Endodermal cell (in vitro differentiated cells): ENCODE measurements at places on chromosomes 12 and 14.
A peak's percentile ranks its signal among the peaks of the same experiment; 100 is the strongest.

- peak; percentile 89 for DNase-seq
These were observed 589 bp downstream of the ATF1 start for GRCh38 chr12:50764286-50765094.

DNA sequence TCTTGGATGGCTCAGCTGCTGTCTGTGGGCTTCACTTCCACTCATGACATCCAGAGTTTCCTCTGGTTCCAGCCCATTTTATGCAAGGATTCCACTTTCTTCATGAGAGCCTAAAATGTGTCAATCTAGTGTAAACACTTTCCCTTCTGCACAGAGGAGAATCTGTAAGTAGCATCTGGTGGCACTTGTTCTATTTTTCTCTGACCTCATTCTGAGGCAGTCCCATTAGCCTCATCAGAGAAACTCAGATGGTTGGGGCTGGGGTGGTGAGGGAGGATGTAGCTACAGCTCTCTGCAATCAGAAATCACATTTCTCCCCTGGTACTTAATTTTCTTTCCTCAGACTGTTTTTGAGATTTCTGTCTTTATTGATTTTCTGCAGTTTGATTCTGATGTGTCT, 81.6 kb downstream of the PRMT8 start:
- no peak for DNase-seq

DNA sequence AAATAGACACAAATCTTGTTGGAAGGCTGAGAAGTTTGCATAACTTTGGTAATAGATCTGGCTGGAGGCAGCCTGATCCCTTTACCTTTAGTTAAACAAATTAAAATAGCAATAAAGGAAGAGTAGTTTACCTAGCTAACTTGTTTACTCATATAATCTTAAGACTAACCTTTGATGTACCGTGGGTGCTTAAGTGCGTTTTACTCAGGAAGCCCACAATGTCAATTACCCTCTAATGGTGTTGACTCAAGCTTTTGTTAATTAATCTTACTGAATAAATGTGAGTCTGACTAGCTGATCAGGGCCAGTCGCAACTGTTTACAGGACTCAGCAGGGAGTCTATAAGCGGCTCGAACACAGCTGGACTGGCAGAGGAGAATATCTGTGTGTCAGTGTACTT, 51.5 kb downstream of the FAR2 start:
- DNase-seq = no peak

DNA sequence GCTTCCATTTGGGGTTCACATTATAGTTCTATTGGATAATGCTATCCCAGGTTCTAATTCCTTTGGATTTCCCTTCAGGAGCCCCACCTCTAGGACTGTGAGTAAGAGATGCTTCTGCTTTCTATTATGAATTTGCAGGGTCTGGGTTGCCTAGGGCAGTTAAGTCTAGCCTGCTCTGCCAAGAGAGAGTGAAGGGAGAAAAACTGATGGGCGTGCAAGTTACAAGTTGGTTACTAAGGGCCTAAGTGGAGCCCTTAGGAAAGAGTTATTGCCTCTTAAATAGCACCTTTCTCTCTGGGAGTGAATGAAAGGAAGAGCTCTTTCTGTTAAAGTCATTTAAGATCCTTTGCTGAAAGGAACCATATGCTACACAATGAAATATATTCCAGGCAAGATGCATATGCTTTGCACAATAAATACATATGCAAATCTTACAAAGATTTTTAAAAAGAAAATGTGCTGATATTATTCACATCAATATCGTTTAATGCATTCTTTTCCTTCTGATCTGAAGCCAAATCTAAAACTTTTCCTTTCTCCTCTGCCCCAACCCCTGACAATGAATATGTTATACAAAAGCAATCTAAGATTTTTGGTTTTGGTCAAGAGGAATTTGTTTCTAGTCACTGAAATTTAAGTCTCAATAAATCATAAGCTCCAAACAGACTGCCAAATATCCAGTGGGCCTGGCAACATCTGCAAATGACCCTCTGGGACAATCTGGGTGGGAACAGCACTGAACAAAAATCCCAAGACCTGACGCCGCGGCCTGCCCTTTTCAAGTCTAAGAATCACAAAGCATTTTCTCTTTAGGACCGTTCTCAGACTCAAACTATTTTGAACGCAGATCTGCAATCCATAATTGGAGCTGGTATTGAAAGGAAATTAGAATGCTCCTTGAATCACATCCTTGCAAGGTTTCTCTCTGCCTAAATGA, 586.7 kb downstream of the ETNK1 start:
- DNase-seq = no peak

DNA sequence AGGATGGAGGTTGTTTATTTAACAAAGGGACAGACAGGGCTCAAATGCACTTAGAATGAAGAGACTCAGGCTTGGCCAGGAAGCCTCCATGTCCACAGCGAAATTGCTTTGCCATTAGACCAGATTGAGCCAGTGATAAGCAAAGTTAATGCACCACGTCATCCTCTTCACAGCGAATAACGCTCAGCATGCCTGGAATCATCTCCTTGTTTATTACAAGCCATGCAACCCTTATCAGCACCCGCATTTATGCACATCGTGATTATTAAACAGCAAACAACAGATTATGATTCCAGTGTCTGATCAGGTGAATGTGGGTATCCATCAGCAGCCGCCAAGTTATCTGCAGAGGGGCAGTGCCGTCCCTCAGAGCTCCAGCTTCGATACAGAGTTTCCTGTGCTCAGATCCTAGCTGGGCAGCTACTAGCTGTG, 175.0 kb upstream of the TMEM132C start:
- DNase-seq = peak; percentile 34

DNA sequence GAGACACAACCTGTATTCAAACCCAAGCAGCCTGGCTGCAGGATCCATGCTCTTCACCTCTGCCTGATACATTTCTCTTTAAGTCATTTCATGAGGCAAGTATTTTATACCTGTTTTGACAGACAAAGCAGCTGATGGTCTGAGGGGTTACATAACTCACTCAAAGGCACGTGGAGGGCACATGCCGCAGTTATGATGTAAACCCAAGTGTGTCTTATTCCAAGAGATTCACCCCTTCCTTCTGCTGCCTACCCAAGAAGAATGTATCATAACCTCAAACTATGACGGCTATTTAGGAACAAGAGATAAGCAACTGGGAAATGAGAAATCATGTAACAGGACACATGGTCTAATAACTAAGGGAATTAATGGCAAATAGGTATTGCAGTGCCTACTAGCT, 329.8 kb upstream of the TMPO start:
- no peak for DNase-seq

DNA sequence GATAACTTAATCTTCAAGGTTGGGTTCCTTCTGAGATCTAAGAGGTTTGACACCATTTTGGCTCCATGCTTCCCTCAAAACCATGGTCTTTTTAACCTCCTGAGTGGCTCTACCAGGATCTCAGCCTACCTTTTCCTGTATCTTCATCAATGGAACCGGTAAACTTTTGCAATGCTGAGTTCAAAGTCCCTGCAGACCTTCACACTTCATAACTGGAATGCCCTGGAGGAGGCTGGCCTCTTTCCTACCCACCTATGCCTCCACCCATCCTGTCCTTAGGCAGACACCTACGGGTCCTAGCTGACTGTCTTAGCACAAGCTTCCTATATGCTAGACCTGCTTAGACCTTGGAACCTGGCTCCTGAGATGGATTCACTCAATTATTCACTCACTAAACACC, 89.5 kb upstream of the EEA1 start:
- DNase-seq = no peak

DNA sequence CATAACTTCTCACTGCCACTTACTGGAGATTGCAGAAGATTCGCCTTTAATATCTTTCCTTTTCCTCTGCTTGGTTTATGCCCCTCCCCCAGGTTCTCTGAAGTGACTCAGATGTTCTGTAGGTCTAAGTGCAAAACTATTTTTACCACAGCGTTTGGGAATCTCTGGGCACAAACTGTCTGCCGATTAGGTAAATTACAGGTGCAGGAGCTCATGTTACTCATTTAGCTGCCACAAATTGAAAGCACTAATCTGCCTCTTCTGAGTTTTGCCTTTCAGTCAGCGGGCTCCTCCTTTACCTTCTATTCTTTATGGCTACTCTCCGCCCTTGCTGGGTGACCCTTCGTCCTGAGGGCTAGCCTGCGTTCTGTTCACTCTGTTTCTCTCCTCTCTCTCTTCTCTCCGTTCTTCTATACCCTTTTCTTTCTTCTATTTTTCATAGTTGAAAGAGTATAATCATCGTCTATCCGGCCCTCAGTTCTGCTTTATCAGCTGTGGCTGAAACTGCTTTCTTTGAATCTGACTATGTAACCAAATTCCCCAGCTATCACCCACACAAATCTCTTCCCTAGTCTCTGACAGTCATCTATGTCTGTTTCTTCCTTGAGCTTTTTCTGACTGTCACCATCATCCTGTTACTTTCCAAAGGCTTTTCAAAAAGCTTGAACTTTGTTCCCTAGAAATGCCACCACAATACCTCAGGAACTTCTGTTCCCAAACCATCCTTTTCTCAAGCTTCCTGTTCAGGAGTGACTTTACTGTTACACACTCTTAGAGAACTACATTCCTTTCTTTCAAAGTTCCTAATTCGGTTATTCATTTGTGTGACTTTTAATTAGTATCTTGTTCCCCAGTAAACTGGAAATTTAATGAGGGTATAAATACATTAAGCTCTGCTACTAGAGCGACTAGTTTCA, 4.3 kb upstream of the MYF6 start:
- DNase-seq = no peak

- no peak for DNase-seq
These were observed 118.9 kb upstream of the SFSWAP start for GRCh38 chr12:131591714-131592709.

- no peak for DNase-seq
These were observed 7.0 kb downstream of the CORO1C start for GRCh38 chr12:108724054-108724889.
